ENCODE measurements at places on chromosomes 6 and 20.

DNA sequence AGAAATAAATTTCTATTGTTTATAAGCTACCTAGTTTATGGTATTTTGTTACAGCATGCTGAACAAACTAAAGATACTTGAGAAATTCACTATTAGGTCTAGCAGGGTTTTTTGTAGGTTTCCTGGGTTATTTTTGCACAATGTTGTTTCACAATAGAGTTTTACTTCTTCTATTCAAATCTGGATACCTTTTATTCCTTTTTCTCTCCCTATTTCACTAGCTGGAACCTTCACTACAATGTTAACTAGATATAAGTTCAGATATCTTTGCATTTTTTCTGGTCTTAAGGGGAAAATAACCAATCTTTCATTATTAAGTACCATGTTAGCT, 237.7 kb upstream of the CITED2 start:
- DNase-seq: no peak

GRCh38 chr6:1622220-1622850, 12.6 kb downstream of the FOXC1 start:
- no peak for DNase-seq

- DNase-seq: peak; percentile 41
Measured at GRCh38 chr20:50724851-50725723, 6.3 kb upstream of the PARD6B start.

DNA sequence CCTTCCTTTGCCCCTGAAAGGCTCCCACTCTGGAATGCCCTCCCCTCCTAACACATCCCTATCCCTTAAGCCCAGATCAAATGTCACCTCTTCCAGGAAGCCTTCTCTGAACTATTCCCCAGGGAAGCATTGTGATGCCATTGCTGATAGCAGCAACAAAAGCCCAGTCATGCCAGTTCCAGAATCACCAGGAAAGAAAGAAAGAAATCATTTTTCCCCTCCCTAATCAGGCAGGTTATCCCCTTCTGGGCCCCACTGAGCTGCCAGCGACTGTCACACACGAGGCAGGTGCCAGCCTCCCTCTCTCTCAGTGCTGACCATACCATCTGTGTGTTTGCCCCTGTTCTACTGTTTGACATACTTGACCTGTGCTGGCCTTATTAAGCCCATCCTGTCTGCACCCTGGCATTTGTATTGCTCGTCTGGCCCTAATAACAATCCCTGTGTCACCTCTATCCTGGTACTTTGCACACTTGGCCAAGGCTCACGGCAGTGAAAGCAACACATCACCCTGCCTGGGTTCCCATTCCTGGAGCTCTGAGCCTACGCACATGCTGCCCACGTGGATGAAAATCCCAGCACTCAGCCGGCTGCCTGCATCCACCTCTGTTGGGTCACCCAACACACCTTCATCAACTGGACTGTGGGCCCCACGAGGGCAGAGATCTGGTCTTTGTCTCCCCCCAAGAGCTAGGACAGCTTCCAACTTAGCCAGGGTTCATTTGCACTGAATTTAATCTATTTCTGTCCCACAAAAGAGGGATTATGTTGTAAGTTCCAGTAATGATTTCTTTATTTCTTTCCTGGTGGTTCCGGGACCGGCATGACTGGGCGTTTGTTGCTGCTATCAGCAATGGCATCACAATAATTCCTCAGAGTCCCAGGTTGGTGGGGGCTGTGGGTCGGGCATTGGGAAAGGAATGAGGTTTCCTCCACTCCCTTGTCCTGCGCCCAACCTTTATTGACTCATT, 5.3 kb upstream of the BPIFB1 start:
- DNase-seq: peak; percentile 80

- no peak for DNase-seq
Measured at GRCh38 chr6:5367510-5367909, 106.2 kb downstream of the FARS2 start.

DNA sequence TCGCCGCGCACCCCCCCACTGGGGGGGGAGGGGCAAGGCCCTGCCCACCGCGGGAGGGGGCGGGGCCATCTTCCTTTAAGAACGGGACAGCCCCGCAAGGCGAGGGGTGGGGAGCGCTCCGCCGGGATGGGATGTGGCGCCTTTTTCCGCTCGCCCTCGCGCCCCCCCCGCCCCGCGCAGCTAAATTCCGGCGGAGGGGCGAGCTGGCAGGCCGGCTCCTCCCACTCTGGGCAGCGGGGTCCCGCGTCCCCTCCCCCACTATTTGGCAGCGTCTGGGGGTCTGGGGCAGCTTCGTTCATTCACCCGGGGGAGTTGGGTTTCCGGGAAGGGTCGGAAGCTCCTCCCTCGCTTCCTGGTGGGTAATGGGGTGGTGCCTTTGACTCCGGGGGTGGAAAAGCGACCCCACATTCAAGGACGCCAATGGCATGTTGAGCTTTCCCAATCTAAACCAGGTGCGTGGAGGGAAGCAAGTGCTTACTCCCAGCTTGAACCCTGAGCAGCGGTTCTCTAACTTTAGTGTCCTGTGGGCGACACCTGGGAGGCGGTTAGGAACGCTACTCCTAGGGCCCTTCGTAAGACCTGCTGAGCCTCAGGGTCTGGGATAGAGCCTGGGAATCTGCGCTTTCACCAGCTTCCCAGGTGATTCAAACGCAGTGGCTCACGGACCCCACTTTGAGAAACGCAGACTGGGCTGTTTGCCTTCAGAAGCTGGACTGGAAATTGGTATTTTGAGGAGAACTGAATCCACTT, 927 bp downstream of the ASXL1 start:
- DNase-seq: peak; percentile 61

- DNase-seq: no peak
Measured at GRCh38 chr6:168411130-168411529, 29.9 kb upstream of the SMOC2 start.

DNA sequence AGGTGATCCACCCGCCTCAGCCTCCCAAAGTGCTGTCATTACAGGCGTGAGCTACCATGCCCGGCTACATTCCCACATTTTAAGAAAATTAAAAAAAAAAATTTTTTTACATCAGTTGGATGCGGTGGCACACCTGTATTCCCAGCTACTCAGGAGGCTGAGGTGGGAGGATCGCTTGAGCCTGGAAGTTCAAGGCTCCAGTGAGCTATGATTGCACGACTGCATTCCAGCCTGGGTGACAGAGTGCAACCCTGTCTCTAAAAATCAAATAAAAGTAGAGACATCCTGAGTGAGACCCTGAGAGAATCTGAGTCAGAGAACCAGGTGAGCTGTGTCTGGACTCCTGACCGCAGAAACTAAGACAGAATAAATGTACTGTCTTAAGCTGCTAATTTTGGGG, 38.8 kb downstream of the PIM1 start:
- DNase-seq: no peak

DNA sequence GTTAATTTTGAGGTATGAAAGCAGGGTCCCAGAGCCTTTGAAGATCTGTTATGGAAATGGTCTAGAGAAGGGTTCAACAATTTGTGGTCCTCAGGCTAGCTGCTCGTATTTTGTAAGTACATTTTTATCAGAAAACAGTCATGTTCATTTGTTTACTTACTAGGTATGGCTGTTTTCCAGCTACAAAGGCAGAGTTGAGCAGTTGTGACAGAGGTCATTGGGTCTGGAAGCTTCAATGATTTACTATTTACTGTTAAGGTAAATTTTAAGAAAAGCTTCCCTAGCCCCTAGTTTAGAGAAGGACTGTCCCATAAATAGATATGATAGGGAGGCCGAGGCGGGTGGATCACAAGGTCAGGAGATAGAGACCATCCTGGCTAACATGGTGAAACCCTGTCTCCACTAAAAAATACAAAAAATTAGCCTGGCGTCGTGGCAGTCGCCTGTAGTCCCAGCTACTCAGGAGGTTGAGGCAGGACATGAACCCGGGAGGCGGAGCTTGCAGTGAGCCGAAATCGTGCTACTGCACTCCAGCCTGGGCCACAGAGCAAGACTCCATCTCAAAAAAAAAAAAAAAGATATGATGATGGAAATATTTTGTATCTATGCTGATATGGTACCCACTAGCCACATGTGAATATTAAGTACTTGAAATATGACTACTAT, 538.4 kb upstream of the CITED2 start:
- DNase-seq: no peak

DNA sequence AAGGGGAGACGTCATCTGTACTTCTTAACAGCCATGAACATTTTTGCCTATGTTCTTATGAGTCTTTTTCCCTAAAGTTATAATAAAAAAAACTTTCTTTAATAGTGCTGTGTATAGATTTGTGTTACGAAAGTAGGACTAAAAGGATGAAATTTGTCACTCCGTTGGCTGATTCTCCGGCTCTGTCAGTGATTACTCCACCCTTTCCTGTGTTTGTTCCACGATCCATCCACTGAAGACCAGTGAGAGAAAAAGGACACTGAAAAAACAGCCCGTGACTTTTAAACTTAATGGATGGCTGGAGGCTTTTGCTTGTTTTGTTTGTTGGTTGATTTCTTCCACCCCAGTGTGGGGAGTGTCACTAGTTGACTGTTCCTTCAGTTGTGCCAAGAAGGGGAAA, 232.0 kb upstream of the NOX3 start:
- no peak for DNase-seq

GRCh38 chr6:132934496-132934895, 120.1 kb downstream of the RPS12 start:
- DNase-seq: no peak

DNA sequence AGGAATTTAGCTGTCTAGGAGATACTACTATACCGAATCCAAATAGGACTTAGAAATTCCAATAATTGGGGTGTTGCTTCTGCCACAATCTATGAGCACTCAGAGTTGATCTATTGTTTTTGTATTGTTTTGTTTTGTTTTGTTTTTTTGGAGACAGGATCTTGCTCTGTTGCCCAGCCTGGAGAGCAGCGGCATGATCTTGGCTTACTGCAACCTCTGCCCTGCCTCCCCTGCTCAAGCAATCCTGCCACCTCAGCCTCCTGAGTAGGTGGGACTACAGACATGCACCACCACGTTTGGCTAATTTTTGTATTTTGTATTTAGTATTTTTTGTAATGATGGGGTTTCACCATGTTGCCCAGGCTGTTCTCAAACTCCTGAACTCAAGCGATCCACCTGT, 7.4 kb downstream of the ACSS2 start:
- no peak for DNase-seq

DNA sequence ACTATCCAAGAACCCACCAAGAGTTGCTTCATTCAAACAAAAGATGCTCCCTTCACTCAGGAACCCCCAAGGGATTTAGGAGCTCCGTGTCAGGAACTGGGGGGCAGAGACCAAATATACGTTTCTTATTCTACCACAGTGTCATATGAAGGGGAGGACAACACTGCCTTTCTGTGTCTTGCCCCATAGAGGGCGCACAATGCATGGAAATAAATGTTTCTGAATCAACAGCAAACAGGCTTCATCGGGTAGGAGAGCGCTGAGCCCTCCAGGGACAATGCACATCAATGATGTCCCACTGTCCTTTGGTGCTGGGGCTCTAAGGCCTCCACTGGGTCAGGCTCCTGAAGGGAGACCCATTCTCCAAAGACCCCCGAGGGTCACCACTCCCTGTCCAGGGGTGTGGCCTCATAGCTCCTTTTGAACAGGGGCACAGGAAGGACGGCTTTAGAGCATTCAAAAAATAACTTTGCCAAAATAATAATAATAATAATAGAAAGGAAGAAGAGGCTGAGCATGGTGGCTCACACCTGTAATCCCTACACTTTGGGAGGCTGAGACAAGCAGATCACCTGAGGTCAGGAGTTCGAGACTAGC, 31.1 kb downstream of the PLG start:
- peak; percentile 33 for DNase-seq
